Urinary bladder (tissue), 4 donors: ENCODE measurements at places on chromosomes 6 and 20. TPM values are rescaled to one million over a fixed set of nuclear protein-coding genes. Genes with fewer than 3 reads are reported as not detected.

CDS2 gene
- 36.9 TPM for total RNA-seq

TFAP2D gene
- not detected for total RNA-seq

TFAP2B gene
- total RNA-seq, result 0.48 TPM

EYS gene
- 4.4 TPM for total RNA-seq

HDGFL1 gene
- total RNA-seq, result not detected

MEI4 gene
- 0.21 TPM for total RNA-seq

LGSN gene
- not detected for total RNA-seq

HLA-G gene
- not detected for total RNA-seq

MUC22 gene
- total RNA-seq, result not detected

SPTLC3 gene
- 28.1 TPM for total RNA-seq

RRAGD gene
- total RNA-seq, result 11.4 TPM

MUC21 gene
- total RNA-seq, result not detected

LY6G6C gene
- not detected for total RNA-seq

EMILIN3 gene
- total RNA-seq, result 4.1 TPM

SAMD10 gene
- 1.8 TPM for total RNA-seq

THBS2 gene
- total RNA-seq, result 140 TPM

APOBEC2 gene
- 11.4 TPM for total RNA-seq

DZANK1 gene
- 3.1 TPM for total RNA-seq

ASIP gene
- total RNA-seq, result not detected

HSPA1L gene
- 2.5 TPM for total RNA-seq

PNPLA1 gene
- not detected for total RNA-seq

SIRPB2 gene
- total RNA-seq, result 1.2 TPM

SGK2 gene
- 6.2 TPM for total RNA-seq

PROKR2 gene
- total RNA-seq, result not detected

DPPA5 gene
- total RNA-seq, result not detected

RAET1L gene
- not detected for total RNA-seq

ANKRD60 gene
- not detected for total RNA-seq

TRAPPC3L gene
- total RNA-seq, result 0.42 TPM

PLG gene
- not detected for total RNA-seq

COL11A2 gene
- 1.3 TPM for total RNA-seq

HDAC2 gene
- 103 TPM for total RNA-seq
